Activated CD4-positive, alpha-beta T cell treated with anti-CD3 and anti-CD28 coated beads for 1 hour (primary cell): ENCODE measurements at places on chromosomes 12 and 14.

GRCh38 chr14:105853089-105853906 lies 326.9 kb downstream of the TMEM121 start:
- no peak for DNase-seq

- DNase-seq: no peak
These were observed 132.2 kb upstream of the NUDT4 start for GRCh38 chr12:93245543-93245942.

DNA sequence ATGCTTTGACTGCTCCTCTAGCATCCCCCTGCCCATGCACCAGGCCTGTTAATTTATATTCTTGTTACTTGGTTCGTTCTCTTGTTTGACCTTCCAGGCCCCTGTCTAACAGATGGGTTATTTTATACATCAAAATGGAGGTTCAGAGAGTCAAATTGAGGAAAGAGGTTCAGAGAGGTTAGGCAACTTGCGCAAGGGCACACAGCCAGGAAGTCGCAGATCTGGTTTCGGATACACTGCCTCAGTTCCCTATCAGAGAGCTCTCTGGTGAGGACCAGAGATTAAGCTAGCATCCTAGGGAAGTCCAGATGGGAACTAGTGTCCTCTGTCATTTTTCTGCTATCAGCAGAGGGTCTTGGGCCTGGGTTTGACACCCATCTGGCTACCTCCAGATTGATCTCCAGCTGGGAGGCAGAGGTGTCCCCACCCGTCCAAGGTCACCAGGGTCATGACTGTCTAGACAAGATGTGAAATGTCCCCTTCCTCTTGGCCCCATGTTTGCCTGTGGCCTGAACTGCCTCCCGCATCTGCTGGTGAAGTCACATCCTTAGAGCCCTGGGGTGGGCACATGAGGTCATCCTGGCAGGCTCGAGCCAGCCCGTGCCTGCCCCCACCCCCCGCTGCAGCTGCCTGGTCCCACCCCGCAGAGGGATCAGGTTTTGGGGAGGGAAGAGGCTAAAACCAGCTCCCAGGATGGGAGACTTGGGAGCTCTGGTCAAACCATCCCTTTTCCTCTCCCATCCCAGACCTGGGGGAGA lies 84.3 kb upstream of the NCOR2 start:
- no peak for DNase-seq

DNA sequence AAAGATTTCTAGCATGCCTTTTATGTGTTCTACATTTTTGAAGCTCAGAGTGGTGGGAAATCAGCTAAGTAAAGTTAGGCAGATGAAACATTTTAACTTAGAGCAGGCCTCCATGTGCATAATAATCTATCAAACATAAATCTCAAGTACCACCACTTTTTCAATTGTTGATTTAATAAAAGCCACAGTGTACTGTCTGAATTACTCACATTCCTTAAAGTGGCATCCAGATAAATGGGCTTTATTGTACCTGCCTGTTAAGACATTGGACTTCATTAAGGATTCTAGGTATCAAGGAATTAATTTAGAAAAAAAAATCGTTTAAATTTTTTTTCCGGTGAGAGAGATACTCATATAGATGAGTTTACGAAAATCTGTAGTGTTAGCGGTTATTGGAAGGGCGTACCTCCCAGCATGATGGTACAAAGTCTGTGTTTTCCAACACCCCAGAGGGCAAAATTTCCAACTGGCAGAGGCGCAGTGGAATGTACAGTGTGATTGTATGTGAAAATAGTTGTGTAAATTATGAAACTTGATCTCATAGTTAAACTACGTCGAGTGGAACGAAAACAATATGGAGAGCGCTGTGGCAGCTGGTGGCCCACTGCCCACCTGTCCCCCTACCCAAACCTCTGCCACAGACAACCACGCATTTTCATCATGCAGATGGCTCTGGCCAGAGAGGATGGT lies 25.0 kb downstream of the ELK3 start:
- no peak for DNase-seq

GRCh38 chr12:44563486-44563885 lies 312.6 kb downstream of the NELL2 start:
- no peak for DNase-seq

- DNase-seq: no peak
These were observed 3.8 kb upstream of the ASIC1 start for GRCh38 chr12:50053583-50053982.

- no peak for DNase-seq
These were observed 207.0 kb upstream of the GARIN2 start for GRCh38 chr14:66982247-66982646.

DNA sequence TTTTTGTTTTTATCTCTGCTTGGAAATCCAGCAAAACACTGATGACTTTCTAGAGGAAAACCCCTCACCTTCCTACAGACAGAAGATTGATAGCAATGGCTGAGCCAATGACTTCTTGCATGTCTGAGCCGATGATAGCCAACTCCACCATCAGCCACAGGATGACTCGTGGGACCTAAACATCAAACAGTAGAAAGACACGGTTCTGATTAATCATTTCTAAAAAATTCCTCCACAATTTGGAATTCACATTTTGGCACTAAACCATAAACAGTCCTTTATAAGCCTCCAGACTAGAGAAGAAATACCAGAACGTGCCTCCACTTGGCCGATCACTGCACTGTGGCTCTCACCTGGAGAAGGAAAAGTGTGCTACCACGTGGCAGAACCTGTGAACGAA lies 25.9 kb downstream of the SLC11A2 start:
- no peak for DNase-seq

DNA sequence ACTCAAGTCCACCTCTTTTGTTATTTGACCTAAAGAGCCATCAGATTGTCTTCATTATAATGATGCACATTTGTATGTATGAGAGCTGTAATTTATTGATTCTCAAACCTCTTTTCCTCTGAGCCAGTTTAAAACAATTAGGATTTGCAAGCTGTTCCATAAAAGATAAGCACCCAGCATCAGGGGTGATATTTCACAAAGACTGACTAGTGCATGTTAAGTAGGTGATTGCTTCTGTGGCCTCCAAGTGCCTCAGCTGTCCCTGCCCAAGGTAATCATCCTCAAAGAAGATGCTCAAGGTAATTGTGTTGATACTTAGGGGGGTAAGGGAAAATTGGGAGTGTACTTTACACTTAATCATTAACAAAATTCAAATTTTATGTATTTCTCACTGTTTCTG lies 18.2 kb downstream of the CEP128 start:
- no peak for DNase-seq

GRCh38 chr14:74638066-74638465 lies 26.0 kb upstream of the LTBP2 start:
- DNase-seq: no peak

- DNase-seq: no peak
These were observed 36.2 kb upstream of the SOCS2 start for GRCh38 chr12:93536111-93536765.

DNA sequence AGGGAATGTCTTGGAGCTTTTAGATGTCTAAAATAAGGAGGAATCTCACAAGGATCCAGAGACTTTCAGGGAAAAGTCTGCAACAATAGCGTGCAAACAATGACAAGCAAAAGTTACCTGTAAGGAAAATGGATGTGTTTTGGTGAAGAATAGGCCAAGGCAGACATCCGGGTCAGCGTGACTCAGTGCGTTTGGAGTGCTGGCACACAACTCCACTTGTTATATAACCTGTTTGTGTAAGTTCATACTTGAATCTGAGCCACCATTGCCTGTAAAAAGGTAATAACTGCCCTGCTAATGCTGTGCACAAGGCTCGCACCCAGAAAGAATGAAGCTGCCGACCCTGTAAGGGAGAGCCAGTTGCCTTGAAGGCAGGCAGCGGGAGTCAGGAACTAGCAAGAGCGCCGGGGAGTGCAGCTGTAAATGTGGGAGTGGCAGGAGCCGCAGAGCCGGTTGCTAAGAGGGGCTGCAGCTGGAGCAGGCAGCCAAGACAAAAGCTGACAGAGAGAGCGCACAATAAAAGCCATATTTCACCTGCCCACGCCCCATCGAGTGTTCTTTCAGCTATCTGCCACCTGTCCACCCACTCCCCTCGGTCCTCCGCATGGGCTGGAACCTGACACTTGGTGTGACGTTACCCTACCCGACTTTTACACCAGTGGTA lies 638.5 kb upstream of the MIS18BP1 start:
- no peak for DNase-seq

- no peak for DNase-seq
These were observed 24.3 kb downstream of the CNOT2 start for GRCh38 chr12:70267550-70267949.

DNA sequence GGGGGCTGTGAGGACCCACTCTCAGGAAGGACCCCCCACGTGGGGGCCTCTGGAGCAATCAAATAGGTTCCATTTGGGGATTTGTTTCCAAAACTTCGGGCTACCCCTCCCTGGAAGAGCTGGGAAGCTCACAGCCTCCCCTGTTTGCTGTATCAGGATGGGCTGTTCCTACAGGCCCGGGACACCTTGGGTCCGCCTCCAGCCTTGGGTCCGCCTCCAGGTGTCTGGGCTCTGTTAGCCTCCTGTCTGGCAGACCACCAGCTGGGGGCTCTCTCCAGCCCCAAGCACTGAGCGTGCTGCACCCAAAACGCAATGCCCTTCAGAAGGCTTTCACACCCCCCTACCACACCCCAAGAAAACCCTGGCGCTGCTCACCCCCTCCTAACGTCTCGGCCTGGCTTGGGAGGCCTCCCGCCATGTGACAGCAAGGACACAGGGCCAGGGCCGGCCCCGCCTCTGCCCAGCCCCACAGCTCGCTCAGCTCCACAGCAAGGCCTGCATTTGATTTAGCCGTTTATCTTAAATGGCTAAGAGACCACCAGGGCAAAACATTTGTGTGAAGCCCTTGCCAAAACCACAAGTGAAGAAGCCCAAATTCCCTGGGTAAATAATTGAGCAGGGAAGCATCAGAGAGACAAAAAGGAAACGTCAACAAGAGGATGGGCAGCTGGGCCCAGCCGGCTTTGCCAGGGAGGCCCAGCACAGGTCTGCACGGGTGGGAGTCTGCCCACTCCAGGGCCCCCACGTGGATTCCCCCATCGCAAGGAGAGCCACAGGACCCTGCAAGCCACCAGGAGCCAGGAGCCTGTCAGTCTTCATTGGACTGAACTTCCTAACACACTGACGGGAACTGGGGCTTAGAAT lies 39.9 kb downstream of the BCL11B start:
- DNase-seq: no peak

- no peak for DNase-seq
These were observed 187.0 kb downstream of the GRIP1 start for GRCh38 chr12:66491853-66492252.

DNA sequence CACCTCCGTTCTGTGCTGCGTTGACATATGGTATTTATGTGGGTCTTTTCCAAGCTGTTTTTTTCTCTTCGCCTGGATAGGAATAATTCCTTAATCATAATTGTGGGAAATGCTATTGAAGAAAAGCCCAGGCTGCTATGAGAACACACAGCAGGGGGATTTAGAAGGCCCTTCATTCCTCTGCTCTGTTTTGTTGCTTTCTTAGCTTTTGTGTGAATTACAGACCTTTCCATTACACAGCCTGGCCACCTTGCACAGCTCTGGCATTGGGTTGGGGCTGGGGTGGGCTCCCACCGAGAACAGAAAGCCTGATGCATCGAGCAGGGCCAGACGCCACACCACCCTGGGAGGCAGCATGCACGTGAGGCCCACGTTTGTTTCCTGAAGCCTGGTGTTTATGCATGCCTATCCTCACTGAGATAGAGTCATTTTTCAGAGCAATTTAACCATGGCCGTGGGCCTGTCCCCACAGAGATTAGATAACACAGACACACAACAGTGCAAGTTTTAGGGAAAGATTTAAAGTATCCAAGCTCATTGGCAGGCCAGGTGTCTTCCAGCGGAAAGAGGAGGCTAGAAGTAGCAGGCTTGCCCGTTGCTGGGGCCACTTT lies 287.6 kb upstream of the PWP1 start:
- no peak for DNase-seq

GRCh38 chr12:130665753-130666152 lies 50.3 kb downstream of the RIMBP2 start:
- no peak for DNase-seq

DNA sequence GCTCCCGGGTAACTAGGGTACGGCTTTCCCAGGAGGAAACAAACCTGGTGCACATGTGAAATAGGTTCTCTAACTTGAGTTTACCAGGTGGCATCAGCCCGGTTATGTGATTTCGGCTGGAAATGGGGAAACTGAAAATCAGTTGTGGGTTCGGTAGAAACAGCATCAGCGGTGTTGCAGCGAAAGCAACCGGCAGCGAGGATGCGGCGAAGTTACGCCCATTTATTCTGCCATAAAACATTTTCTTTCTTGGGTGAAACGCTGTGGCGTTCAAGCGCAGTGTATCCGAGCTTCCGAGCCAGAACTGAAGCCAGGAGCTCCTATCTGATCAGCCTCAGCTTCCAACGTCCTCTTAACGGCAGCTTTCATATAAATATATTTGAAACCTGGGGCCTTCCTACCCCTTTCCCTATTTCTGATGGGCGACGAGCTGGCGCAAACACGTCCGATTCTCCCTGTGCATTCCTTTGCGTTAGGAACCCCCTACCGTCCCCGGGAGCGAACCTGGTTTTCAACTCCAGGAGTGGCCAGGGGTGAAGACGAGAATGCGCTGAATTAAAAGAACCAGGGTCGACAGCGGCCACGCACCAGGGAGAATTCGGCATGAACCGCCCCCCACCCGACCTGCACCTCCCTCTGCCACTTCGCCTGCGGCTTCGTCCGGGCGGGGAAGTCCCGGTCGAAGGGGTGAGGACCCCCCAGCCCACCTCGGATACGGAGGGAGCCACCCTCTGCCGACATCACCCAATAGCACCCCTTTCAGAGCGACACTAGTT lies 1.6 kb downstream of the DPF3 start:
- DNase-seq: peak; percentile 15

GRCh38 chr12:114013575-114014345 lies 47.6 kb upstream of the RBM19 start:
- DNase-seq: no peak

- DNase-seq: no peak
These were observed 445.2 kb downstream of the NAV3 start for GRCh38 chr12:78275886-78276285.

GRCh38 chr12:5444520-5444919 lies 12.6 kb downstream of the NTF3 start:
- DNase-seq: no peak

DNA sequence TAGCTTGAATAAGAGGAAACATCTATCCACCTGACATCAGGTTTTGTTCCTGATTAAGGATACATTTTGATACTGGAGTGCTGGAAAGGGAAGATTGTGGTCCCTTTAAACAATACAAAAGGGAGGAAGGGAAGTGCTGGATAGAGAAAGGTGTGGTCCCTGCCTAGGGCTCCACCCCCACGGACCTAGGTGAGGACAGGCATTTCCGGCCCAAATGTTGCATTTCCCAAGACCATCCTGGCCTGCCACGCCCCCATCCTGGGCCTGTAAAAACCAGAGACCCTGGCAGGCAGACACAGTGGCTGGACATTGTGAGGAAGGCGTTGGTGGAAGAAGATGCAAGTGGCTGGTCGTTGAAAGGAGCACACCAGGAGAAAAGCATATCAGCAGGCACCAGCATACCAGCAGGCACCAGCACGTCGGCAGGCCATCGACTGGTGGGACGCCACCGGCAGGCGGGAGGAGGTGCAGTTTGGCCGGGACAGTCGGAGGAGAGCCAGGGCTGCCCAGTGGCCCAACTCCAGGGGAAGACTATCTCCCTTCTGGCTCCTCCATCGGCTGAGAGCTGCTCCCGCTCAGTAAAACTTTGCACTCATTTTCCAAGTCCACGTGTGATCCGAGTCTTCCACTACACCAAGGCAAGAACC lies 53.2 kb upstream of the AMN1 start:
- no peak for DNase-seq
